ENCODE measurements at places on chromosomes 5 and 9.
A peak's percentile ranks its signal among the peaks of the same experiment; 100 is the strongest.

DNA sequence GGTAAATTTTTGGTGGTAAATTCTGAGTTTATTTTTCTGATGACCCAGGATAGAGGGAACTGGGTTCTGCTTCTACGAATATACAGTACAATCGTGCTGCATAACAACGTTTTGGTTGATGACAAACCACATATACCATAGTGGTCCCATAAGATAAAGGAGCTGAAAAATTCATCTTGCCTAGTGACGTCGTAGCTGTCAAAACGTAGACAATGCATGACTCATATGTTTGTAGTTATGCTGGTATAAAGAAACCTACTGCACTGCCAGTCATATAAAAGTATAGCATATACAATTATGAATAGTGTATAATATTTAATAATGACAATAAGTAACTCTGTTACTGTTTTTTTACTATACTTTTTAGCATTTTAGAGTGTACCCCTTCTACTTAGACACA is 244.0 kb downstream of the GAS1 start:
- DNase-seq = no peak

GRCh38 chr5:140996060-140996459 is 29.8 kb downstream of the PCDHAC2 start:
- DNase-seq = no peak

- DNase-seq = peak; percentile 84
Observed at GRCh38 chr9:127503947-127504886, 52.9 kb downstream of the LRSAM1 start.

DNA sequence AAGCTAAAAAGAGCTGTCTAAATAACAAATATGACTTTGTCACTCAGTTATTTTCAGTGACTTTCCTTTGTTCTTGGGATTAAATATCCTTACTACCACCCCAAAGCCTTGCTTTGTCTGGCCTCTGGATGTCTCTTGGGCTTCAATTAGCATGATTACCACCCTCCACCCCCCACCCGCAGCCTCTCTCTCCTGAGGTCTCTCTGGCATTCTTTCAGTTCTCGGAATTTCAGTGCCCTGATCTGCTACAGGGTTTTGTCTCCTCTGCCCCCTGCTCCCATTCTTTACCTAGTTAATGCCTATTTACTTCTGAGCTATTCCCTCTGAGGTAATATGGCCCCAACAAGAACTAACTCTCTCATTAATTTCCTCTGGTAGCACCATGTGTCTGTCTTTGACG is 376.4 kb downstream of the DEPDC1B start:
- no peak for DNase-seq

- DNase-seq = peak; percentile 13
Observed at GRCh38 chr9:107637421-107638420, 148.2 kb upstream of the KLF4 start.

DNA sequence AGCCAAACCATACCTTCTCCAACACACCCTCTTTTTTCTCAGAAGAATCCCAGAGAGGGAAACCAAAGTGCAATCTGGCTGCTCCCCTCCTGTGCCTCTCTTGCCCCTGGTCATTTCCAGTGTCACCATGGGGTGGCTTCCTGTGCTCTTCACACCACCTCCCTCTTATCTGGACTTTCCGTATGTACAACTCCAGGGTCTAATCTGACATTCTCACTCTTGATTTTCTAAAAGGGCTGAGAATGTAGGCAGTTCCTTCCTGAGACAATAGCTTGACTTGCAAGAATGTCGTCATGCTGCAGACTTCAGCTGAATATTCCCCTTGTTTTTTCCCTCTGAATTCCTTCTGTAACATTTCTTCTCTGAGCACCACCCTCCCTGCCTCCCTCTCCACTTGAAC is 110.2 kb downstream of the FBXL7 start:
- DNase-seq = no peak

DNA sequence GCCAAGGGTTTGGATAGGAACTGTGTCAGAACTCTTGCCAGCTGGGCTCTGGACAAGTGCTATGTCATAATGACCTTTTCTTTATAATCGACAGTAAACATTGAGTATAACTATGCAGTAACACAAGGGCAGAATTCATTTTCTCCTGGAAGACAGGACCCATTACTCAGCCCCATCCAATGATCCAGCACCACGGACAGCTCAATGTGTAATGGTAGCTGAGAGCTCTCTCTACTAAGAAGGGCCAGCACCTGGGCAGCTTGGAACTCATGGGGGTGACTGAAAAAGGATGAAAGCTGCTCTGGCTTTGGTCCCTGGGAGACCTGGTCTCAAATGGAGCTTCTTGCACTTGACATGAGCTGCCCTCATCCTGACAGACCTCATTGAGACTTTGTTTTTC is 347.8 kb downstream of the TRIM32 start:
- peak; percentile 3 for DNase-seq

DNA sequence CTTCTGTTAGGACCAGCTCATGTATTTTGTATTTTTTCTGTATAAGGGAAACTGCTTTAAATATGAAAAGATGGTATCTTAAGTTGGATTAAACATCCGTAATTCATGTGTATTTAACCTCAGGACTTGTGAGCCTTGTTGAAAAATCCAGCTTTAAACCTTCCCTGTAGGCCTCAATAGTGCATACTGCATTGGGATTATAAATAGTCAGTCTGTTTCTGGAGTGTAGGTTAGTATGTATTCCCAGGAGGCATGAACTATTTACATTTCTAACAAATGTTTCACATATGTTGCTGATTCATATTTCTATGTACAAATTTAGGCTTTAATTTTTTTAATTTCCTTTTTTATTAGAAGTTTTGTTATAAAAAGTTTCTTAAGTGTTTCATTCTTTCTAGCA is 137.9 kb upstream of the GRHPR start:
- no peak for DNase-seq

- peak; percentile 75 for DNase-seq
Observed at GRCh38 chr5:78771260-78772205, 123.0 kb upstream of the LHFPL2 start.

- no peak for DNase-seq
Observed at GRCh38 chr9:135664266-135664665, 1.2 kb downstream of the LCN9 start.

DNA sequence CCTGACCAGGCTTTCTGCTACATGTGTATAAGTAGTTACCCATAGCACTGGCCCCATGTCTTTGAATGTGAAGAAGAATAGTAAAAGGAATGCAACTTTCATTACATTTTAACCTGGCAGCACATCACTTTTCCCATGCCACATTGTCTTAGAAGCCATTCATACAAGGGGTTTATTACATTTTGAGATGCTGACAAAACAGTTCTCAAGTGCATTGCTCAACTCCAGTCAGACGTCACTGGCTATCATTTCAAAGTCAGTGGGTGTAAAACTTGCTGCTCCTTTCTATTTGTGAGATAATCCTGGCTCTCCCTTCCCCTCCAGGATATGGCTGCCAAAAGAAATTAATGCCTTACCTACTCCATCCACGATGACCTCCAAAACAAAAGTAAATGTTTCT is 97.0 kb upstream of the VCAN start:
- DNase-seq = no peak

- DNase-seq = no peak
Observed at GRCh38 chr5:7218141-7218540, 177.8 kb upstream of the ADCY2 start.
